ENCODE measurements at places on chromosomes 1 and 21.

DNA sequence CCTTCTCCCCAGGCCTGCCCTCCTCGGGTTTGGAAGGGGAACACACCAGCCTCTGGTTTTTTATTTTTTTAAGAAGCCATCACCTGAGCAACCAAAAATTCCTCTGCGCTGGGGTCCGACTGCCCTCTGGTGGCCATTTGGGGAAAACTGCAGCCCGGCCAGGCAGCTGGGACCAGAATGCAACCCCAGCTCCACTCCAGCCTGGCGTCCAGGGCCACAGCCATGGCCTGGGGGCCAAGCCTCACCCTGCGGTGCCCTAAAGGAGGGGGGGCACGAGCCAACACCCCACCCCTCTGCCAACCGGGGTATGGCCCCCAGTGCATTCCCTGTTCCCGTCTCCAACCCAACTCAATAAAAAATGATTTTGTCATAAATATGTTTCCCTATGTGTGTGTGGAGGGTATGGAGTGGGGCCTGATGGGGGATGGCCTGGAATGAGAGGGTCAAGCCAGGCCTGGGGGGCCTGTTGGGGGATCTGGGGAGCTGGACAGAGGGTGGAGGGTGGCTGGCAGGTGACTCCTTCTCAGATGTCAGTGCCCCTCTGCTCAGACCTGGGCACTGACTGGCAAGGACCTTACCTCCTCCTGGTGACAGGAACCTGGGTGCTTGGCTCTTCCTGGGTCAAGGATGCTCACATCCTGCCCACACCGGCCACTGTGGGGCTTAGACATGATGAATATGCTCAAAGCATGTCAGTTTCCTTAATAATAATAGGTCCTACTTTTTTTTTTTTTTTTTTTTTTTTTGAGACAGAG lies 3.2 kb downstream of the GPR3 start:
- DNase-seq, result peak; percentile 60

GRCh38 chr1:212207822-212208520 lies 77.2 kb upstream of the PPP2R5A start:
- no peak for DNase-seq

GRCh38 chr1:58618303-58618702 lies 41.3 kb upstream of the TACSTD2 start:
- no peak for DNase-seq

GRCh38 chr1:85480566-85480965 lies 15.6 kb upstream of the DDAH1 start:
- DNase-seq, result no peak

GRCh38 chr1:32957017-32957416 lies 7.6 kb downstream of the RNF19B start:
- no peak for DNase-seq

DNA sequence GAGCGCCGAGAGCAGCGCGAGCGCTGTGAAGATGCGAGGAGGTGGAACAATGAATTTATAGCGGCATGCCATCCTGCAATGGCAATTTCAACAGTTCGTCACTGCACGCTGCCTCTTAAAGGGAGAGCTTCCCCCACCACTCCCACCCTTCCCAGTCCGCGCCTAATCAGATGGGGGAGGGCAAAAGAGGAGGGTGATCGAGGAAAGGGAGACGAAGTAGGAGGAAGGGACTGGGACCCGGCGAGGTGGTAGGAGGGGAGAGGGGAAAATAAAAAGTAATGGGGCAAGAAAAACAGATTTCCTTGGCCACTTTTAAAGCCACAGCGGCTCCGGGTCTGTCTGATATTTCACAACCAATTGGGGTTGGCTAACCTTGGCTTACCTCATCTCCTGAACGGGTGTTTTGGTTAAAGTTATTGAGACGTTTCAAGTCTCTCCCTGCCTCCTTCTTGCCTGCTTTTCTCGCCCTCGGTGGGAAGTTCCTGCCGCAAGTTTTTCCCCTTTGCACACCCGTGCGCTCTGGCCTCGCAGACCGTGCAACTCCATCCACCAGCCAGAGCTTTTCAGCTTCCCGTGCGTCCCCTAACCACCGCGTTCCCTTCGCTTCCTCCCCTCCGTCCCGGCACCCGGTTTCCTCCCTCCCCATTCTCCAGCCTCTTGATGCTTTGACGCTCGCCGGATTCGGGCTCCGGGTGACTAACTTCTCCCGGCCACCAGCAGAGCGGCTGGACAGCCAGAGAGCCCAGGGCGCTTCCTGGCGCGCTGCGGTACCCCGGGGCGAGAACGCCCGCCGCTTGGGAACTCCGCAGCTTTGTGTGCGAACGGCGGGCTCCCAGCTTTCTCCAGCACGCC lies at the start of gene ADAMTS5:
Gene ADAMTS5 (minus strand): TSS at position 27 of the 852 bp plus-strand sequence. CDS start 697 bp downstream, outside the sequence.
- DNase-seq, result no peak

- DNase-seq, result no peak
These were observed 261.5 kb downstream of the GPATCH2 start for GRCh38 chr1:217369271-217369981.
